ENCODE measurements at places on chromosomes 11 and 22.
A peak's percentile ranks its signal among the peaks of the same experiment; 100 is the strongest.

GRCh38 chr11:33622186-33622585 lies 78.4 kb downstream of the C11orf91 start:
- DNase-seq = no peak

GRCh38 chr22:20296598-20296997 lies 23.3 kb downstream of the DGCR6L start:
- no peak for DNase-seq

GRCh38 chr11:43830928-43831440 lies 49.6 kb upstream of the ALKBH3 start:
- no peak for DNase-seq

- no peak for DNase-seq
Measured at GRCh38 chr11:134047586-134047999, 21.3 kb upstream of the JAM3 start.

GRCh38 chr22:21917181-21917958 lies 35.3 kb downstream of the PPM1F start:
- DNase-seq = no peak

DNA sequence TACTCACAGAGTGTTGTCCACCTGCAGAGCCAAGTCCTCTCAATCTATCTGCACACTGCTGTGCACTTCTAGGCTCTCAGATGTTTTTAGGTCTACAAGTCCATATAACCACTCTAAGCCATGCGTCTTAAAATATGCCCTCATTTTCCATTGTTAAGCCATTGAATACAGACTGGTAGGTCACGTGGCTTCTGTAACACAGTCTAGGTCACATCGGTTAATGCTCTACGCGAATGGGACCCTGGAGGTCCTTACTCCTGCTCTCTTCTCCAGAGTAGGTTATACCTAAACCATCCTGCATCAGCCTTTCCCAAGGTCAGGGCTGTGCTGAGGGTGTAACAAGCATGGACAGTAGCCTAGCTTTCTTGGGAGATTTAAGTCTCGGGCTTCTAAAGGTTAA lies 819 bp downstream of the JAML start:
- no peak for DNase-seq

DNA sequence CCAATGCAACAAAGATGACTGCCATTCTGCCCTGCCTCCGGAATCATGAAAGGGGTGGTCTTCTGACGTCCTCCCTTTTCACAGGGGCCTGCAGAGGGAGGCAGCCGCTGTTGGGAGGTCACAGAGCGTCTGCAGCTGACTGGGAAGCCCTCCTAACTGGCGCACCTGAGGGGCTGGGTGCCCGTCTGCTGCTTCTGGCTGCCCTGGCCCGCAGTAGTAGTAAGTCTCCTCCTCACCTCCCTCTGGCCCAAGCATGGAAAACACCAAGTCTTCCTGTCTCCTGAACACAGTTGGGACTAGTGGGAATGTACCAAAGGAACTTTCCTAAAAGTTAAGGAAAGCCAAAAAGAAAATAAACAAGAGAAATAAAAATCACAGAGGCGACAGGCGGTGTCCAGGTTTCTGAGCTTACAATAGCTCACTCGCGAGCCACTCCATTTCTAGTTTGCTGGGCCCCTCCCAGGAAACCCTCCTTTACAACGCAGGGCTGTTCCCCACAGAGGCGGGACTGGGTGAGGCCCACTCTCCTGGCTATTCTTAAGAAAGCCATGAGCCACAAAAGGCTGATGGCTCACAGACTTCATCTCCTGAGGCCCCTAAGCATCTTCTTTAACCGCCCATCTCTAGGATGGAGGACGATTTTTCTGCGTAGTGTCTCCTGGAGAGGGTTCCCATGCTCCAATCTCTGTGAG lies 37.0 kb upstream of the CECR2 start:
- DNase-seq = no peak

- DNase-seq = no peak
Measured at GRCh38 chr22:47190957-47191670, 428.7 kb downstream of the TBC1D22A start.

- no peak for DNase-seq
Measured at GRCh38 chr11:42344204-42344792, 884.8 kb upstream of the LRRC4C start.

- no peak for DNase-seq
Measured at GRCh38 chr11:101860696-101861427, 53.9 kb upstream of the CEP126 start.

DNA sequence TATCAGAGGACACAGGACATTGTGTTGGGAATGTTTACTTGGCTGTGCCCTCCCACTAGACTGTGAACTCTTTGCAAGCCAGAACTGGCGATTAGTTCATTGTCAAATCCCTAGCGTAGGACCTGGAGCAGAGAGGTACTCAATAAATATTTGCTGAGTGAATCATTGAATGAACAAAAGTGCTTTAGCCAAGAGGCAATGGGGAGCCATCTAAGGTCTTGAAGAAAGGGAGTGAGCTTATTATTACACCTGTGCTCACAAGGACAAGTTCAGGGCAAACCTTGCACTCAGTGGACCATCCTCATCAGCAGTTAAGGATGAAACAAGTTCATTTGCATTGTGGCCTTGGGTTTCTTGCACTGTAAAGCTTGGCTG lies 1.1 kb upstream of the RASSF10 start:
- no peak for DNase-seq

- DNase-seq = no peak
Measured at GRCh38 chr11:48058788-48059187, 78.4 kb downstream of the PTPRJ start.

GRCh38 chr11:86704710-86705109 lies 32.3 kb upstream of the ME3 start:
- DNase-seq = no peak

GRCh38 chr11:70398834-70399680 lies 728 bp downstream of the CTTN start:
- DNase-seq = no peak

DNA sequence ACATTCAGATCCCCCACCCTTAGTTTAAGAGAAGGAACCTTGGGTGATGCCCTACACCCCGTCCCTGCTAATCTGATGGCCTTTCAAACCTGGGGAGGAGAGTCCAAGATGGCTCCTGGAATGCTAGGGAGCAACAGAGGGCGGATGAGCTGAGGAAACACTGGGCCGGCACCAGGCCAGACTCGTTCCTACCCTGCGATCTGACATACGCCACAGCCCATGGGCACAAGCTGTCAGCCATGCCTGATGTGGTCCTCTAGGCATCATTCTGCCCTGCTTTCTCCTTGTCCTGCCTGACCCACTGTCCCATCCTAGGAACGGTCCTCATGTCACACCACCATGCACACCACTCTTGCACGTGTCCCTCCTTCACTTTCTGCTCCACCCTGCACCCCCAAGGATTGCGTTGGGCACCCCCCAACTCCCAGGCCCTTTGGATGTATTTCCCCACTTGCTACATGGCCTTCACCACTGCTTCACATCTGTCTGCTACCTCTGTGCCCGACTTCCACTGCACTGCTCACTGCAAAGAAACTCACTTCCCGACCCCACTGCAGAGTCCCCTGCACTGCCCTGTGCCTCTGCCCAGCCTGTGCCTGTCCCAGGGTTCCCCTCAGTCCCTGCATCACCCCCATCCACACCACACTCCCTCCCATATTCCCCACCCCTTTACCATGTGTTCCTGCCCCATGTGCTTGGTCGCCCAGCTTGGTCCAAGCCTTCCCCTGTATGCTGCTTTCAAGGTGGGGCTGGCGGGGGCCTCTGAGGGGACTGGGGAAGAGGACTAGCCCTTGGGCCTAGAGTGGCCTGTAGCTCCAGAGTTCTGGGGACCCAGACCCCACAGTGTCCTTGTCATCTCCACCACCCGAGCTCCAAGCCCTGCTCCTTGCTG lies 29.2 kb downstream of the USP35 start:
- no peak for DNase-seq

DNA sequence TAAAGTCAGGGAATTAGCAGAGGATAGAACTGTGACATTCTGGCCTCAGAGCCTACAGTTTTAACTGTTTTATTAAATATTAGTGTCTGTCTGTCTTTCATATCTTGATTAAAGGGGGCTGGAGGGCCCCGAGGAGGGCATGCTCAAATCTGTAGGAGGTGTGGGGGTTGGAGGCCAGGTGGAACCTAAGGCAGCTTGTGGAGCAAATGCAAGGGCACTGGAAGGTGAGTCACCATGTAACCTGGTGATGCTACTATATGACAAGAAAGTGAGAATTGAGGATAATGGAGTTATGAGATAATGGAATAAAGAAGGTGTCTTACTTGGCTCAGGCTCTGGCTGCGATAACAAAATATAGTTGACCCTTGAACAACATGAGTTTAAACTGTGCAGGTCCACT lies 27.3 kb upstream of the TMEM86A start:
- DNase-seq = no peak

GRCh38 chr11:103676413-103676812 lies 360.0 kb upstream of the DDI1 start:
- DNase-seq = no peak

DNA sequence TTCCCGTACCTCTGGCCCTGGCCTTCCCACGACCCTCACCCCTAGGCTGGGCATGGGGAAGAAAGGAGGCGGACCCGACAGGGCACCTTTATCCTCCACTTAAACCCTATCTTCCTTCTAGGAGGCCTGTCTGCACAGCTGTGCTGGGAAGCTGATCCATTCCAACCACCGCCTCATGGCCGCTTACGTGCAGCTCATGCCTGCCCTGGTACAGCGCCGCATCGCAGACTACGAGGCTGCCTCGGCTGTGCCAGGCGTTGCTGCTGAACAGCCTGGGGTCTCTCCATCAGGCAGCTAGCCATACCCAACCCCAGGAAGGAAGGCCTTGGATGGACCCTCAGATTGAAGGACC lies 599 bp downstream of the TIMM10B start:
- peak; percentile 13 for DNase-seq

DNA sequence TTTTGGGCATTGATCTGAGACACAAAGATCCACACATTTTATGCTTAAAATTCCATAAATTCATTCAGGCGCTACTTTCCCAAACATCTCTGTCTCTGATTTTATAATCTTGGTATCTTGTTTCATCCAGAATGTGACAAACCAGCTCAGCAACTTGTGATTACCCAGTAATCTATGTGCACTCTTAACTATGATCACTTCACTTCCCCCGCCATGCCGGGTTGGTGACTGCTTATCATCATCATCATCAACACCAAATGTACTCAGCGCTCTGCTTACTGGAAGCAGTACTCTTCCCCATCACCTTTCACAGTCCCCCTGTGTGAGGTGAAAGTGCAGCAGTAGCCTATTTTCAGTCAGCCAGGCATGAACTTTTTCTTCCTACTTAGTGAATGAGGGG lies 15.2 kb upstream of the MMP7 start:
- no peak for DNase-seq

- DNase-seq = peak; percentile 44
Measured at GRCh38 chr22:37804881-37805809, 2.6 kb upstream of the GCAT start.

- DNase-seq = no peak
Measured at GRCh38 chr11:44226490-44226889, 83.4 kb downstream of the ALX4 start.

DNA sequence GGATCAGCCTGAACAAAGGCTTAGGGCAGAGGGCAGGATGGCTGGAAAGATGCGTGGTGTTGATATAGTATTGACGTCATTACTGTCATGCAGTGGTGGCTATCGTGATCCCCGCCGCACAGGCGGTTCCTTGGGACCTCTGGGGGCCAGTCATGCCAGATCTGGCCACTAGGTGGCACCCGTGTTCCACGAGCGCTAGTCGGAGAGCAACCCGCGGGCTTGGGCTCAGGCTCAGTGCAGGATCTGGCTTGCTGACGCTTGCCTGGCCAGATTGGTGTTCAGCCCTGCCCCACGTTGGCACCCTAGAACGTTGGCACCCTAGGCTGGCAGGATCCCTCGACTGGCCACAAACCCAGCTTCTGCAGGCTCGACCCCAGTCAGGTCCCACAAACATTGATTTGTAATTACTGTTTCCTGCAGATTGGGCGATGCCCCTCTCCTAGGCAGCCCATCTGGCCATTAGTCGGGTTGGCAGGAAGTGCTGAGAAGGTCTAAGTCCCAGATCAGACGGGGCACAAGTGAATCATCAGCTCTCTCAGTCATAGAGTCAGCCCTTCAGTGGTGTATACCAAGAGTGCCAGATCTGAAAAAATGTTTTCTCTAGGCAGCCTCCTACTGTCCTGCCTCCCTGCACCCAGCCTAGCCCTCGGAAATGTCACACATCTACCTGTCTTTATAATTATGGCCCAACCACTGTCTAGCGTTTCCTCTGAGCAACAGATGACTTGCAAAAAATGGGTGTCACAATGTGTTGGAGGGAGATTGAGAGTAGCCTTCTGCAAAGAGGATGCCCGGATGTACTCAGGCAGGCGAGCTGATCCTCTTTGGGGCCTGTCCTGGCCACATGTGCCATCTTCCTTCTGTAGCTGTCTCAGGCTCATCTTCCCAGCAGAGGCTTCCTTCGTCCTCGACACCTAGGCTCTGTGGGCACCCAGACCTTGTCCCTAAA lies 315.3 kb downstream of the TMEM135 start:
- DNase-seq = peak; percentile 77

GRCh38 chr11:121374286-121374985 lies 77.7 kb upstream of the SORL1 start:
- no peak for DNase-seq

DNA sequence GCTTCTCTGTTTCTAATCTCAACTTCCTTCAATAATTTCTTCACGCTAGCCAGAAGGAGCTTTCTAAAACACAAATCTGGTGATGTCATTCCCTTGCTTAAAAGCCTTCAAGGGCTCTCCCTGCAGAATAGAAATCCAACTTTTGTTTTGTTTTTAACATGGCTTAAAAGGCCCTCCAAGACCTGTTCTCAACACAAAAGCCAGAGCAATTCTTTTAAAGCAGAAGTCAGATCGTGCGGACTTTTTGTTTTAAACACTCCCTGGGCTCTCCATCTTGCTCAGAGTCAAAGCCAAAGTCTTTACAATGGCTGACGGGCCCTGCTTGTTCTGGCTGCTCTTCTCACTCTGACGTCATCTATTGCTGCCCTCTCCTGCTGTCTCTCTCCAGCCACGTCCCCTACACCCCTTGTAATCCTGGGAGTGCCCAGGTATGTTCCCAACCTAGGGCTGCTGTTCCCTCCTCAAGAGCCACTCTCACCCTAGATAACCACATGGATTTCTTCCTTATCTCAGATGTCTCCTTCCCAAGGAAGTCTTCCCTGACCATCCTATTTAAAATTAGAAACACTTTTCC lies 22.5 kb downstream of the TECTA start:
- DNase-seq = no peak

DNA sequence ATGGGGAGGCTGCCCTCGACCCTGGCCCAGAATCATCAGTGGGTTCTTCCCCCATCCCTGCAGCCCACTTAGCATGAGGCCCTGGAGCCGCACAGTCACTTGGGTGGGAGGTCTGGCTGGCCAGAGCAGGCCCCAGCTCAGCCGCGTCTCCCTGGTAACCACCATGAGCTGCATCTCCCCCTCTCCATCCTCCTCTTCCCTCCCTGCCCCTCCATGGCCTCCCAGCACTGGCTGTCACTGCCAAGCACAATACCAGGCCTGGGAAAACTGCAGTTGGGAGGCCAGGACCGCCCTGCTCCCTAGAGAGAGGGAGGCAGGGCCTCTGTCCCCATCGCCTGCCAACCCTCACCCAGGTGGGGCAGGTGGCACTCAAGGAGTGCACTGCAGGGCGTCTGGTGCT lies 8.0 kb downstream of the CSDC2 start:
- DNase-seq = no peak

GRCh38 chr22:24857576-24857975 lies 51.6 kb downstream of the SGSM1 start:
- DNase-seq = no peak

All from activated naive CD4-positive, alpha-beta T cell (primary cell).